ENCODE measurements at places on chromosomes 2 and 18.

GRCh38 chr18:50014606-50015005 lies 180.3 kb downstream of the MYO5B start:
- DNase-seq: no peak

GRCh38 chr2:232779465-232779864 lies 3.1 kb upstream of the KCNJ13 start:
- no peak for DNase-seq

DNA sequence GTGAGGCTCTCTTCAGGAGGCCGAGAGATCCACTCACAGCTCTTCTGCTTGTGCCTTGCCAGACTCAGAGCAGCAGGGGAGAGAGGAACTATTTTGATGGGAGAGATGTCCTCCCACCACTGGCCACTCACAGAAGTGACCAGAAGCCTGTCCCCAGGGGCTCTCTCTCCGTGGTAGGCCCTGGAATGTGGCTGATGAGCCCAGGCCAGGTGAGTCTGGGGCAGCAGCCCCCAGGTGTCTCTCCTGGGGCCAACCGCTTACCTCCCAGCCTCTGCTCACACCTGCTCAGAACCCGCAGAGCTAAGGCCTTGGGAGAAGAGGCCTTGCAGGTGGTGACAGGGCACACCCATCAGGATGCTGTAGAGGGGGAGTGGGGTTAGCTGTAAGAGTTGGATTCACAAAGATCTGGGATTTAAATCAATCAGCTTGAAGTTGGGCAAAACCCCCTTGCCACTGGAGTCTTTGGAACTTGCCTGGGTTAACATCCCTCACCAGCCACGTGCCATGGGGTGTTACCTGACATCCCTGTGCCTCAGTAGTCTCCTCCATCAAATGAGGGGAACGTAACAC lies 29.1 kb upstream of the ASB18 start:
- DNase-seq: no peak

- no peak for DNase-seq
These were observed 69.6 kb upstream of the ALPP start for GRCh38 chr2:232308986-232309385.

GRCh38 chr2:26002632-26003310 lies 20.5 kb upstream of the KIF3C start:
- no peak for DNase-seq

DNA sequence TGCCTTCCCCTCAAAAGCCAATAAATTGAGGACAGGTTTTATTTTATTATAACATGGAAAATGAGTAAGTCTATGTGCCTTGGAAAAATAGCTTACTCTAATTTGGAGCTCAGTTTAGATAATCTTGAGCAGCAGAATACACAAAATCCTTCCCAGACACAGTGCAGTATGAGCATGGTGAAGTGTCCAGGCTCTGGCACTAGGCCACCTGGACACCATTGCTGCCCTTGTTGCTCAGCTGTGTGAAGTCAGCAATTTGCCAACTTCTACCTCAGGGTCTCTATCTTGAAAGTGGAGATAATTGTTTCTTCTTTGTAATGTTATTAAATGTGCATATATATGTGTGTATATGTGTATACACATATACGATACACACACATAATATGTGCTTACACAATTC lies 104.9 kb upstream of the CAVIN2 start:
- DNase-seq: no peak

- peak; percentile 3 for DNase-seq
These were observed 215.4 kb upstream of the ITGA4 start for GRCh38 chr2:181241797-181242196.

DNA sequence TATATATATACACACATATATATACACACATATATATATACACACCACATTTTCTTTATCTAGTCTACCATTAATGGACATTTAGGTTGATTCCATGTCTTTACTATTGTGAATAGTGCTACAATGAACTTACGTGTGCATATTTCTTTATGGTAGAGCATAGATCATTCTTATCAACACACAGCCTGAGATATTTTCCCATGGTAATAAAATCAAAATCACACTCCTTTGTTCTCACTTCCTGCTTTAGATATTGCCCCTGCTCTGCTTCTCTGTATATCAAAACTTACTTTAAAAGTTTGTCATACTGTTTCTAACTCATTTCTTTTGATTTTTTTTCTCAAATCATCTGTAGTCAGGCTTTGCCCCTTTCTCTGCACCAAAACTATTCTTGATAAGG lies 119.9 kb downstream of the DCC start:
- DNase-seq: no peak

DNA sequence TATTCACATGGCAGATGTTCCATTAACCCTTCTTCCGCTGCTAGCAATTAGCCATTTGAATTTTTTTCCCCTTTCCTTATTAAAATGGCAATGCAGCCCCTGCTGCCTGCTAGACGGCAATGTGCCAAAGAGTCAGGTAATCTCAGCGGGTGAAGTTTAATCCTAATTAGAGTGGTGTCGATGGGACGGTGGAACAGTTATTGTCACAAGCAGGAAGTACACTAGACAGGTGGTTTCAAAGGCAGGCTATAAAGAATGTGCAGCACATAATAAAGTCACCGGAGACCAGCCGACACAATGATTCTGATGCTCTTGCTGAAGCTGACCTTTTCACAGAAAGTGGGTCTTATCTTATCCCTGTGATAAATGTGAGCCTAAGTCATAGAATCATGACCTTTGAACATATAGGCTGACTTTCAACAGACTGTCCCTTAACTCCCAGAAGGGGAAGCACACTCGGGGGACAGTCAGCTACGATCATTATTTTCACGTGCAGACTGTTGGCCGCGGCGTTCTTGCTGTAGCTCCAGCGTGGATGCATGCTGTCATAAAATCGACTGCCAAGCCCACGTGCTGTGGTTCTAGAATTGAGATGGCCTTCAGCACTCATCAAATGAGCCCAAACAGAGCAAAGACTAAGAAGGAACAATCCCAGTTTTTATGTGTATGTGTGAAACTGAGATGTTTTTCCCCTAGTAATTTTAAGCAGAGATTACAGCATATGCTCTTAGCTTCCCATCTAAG lies 926.2 kb upstream of the SOX11 start:
- DNase-seq: no peak

GRCh38 chr2:133415210-133415876 lies 152.9 kb downstream of the NCKAP5 start:
- no peak for DNase-seq

- DNase-seq: no peak
These were observed 17.3 kb downstream of the MTA3 start for GRCh38 chr2:42585779-42586178.

- DNase-seq: no peak
These were observed 269.4 kb upstream of the LRATD1 start for GRCh38 chr2:14363137-14363536.

DNA sequence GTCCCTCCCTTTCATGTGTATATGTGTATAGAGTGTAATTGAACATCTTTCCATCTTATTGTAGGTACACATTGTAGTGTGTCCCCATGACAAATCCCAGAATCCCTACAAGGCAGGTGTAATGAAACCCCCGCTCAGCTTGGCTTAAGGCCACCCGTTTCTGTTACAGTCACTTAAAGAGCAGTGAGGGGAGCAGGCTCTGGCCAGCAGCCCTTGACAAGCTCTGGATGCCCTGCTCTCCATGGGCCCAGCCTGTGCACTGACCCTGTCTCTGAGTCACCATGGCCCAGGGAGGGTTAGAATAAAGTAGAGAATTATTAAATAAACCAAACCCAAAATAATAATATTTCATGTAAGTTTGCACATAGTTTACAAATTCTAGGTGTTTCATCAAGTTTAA lies 17.2 kb upstream of the MAL start:
- no peak for DNase-seq

DNA sequence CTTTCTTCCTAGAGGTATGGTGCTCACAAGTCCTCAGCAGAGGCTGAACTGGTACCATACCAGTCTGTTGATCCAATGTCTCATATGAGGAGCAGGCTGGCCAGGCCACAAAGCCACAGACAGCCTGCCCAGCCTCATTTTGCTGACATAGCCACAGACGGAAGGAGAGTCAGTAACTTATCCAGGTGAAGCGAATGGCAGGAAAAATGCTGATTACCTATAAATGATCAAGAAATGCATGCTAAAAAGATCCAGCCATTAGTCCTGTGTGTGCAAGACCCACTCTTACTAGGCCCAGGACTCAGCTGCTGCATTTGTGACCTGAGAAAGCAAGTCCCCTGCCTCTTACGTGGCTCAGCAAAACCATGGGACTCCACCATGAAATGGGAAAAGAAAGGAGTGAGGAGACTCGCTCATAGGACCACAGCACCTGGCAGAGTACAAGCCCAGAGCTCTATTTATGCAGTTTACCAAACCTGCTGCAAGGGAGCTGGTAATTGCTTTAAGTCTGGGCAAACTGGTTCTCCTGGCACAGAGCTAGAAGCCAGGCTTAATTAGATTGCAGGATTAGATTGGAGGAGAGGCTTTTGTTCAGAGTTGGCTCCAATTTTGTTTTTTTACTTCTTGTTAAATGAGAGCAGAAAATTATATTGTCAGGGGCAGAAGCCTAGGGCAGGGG lies 19.0 kb downstream of the RHOB start:
- no peak for DNase-seq

DNA sequence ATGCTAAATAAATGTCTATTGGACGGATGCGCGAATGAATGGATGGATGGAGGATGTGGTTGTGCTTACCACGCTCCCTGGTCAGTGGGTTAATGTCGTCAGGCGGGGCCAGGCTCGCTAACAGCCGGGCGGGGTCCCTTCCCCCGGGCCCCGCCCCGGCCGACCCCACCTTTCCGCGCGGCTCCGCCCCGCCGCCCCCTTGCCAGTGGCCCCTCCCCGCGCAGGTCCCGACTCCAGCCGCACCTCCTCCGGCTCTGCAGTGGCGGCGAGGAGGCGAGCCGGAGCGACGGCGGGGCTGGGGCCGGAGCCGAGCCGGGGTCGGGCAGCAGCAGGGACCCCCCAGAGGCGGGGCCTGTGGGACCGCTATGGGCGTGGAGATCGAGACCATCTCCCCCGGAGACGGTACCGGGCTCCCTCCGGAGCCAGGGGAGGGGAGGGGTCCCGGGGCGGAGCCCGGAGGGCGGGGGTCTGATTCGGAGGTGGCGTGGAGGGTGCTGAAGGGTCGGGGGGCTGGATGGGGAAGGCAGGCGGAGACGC lies at the start of gene FKBP1B:
Gene FKBP1B, plus strand, starts transcription at position 257 of the 537 bp plus-strand sequence. Its CDS starts 109 bp downstream, at position 366.
- peak; percentile 65 for DNase-seq

GRCh38 chr18:78875016-78875777 lies 104.4 kb upstream of the SALL3 start:
- DNase-seq: peak; percentile 50

DNA sequence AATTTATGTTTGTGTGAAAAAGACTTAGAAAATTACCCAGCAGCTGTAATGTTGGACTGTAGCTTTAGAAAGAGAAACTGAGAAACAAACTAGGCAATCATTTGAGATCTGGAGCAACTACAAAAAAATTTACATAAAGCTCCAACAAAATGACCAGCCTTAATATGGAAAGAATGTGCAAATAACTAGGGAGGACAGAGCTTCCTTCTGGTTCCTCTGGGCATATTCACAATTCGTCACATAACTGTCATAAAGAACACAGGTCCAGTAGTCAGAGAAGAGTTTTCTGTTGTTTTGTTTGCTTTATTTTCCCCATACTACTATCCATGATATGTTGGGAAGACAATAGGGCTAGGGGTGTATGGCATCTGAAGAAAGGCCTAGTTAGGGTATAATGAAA lies 416.8 kb upstream of the DSEL start:
- no peak for DNase-seq

DNA sequence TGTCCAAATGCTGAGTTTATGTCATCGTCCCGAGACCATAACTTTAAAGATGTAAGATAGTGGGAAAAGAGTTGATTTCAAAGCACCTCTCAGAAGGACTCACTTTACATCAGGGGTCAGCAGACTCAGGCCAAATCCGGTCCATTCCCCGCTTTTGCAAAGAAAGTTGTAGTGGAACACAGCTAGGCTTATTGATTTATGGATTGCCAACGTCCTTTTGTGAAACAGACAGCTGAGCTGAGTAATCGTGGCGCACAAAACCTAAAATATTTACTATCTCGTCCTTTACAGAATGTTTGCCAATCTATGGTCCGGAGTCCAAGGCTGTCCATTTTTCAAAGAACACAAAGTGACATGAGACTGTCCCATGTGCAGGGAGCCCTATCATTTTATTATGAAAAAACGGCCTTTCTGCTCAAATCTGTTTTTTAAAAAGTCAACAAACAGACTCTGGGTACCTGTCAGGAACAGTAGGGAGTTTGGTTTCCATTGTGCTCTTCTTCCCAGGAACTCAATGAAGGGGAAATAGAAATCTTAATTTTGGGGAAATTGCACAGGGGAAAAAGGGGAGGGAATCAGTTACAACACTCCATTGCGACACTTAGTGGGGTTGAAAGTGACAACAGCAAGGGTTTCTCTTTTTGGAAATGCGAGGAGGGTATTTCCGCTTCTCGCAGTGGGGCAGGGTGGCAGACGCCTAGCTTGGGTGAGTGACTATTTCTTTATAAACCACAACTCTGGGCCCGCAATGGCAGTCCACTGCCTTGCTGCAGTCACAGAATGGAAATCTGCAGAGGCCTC lies at the start of gene IL1RN:
Gene IL1RN, plus strand, starts transcription at position 754 of the 801 bp plus-strand sequence. Its CDS starts 27 bp downstream, at position 781.
- peak; percentile 40 for DNase-seq

DNA sequence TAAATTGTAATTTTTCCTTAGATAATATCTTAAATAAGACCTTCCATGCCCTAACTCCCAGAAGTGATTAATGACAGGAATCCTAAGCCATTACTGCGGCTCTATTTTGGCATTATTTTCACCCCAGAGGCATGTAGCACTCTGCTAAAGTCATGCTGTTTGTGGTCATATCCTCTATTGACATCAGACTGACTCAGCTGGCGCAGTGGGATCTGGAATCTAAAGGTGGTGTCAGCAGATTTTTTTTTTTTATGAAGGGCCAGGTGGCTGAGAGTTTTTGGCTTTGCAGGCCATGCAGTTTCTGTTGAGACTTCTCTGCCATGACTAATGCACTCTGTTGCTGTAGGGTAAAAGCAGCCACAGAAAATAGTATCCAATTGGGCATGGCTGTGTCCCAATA lies 64.1 kb upstream of the ACVR1C start:
- DNase-seq: no peak

DNA sequence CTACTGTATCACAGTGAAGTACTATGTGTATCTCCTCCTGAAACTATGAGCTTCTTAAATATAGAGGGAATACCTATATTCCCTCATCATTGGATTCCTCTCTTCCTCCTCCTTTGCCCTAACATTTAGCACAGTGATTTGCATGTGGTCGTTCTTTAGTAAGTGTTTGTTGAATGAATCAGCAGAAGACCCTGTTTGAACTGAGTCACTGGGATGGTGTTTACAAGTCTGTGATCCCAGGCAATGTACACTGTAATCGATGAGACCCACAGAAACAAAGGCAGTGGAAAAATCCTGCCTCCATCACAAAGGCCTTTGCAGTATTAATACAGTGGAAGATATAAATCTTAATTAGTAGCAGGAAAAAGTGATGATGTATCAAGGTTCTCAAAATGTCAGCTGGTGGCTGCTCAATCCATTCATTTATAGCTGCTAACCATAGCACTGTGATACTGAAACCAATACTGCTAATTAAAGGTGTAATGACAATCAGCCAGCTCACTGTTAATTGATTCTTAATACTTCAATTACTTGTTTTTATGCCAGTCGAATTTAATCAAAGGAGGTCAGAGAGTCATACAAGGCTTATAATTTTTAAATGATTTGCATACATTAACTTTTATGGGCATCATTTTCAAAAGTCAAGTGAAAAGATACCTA lies 20.8 kb upstream of the MYO3B start:
- DNase-seq: no peak
